Mucosa of gallbladder (tissue), 1 donor: ENCODE measurements at places on chromosomes 2 and 18.

DNA sequence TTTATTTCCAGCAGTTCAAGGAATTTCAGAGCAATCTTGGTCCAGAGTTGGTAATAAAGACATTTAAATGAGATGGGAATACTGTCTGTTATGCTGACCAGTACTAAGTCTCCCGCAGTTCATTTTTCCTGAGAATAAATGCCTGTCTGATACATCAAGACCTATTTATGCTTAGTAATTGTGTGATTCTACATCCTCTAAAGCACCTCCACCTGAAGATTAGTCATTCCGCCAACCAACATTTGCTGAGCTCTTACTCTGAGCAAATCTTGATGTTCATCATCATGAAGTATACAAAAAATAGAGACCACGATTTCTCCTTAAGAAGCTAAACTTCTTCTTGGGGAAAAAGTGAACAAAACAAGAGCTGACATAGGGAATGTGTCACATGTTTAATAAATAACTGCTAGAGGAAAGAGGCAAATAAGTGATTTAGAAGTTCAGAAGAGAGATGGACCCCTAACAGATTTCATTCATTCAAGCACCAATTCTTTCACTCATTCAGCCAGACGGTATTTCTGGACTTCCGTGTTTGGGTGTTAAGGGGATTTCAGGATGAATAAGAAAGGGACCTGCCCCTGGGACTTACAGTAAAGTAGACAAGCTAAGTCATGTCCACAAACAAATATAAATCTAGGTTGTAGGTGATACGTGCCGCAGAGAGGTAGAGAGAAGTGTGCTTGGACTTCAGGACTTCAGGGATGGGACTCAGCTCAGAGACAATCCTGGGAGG is 34.2 kb upstream of the PPP4R1 start:
- no peak for DNase-seq

DNA sequence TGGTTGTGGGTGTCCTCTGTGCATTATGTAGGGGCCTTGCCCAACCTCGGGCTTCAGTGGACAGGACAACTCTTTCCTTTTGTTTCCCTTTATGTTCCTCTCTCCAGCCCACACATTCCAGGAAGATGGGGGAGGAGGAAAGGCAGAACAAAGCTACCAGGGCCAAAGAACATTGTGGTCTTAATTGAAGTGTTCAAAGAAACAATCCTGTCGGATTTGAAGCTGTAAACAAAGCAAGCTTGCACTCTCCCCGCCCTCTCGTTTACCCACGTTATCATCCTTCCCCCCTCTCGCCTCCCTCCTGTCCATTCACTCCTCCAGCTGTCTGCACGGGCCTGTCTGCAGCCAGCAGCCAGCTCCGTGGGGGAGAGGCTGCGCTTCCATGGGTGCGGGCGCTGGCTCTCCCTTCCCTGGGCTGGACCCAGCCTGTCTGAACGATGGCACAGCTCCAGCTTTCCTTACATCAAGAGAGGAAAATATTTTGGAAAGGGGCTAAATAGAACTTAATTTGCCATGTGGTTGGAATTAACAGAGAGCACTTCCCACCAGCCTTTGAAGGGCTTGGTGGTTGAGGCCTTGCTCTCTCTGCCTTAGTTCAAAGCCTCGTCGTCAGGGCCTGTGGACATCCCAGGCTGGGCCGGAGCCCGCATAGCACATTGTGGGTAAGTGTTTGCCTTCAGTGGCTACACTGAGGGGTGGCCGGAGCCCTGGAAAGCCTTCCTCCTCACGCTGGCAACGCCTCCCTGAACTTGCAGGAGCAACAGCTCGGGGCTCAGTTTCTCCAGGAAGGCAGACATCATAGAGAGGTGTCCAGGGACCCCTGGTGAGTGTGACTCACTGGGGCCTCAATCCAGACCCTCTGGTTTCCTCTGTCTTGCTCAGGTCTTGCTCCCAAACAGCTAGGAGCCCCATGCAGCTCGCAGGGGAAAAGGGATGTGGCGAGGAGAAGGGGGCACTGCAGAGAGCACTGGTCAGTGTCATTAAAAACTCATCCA is 60.6 kb upstream of the HS6ST1 start:
- DNase-seq = peak; percentile 48

- no peak for DNase-seq
These were observed 5.4 kb upstream of the HK2 start for GRCh38 chr2:74828543-74828942.

DNA sequence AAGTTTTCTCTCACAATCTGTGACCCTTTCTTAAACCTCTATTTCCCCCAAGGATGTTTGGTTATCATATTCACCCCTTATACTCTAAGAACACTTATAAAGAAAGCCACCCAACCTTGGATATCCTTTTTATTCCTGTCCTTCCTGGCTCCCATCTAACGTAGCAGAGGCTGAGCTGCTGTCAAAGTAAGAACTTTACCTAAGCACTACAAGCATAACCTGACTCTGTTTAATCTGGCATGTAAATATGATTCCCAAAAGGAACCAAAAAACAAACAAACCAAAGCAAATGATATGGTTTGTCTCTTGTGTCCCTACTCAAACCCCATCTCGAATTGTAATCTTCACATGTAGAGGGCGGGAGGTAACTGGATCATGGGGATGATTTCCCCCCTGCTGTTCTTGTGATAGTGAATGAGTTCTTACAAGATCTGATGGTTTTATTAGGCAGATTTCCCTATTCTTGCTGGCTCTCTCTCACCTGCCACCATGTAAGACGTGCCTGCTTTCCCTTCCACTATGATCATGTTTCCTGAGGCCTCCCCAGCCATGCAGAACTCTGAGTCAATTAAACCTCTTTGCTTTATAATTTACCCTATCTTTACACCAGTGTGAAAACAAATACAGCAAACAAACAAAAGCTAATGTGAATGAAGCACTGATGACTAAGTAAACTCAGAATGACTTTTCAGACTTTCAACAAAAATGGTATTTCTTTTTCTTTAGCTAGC is 72.7 kb upstream of the SPOPL start:
- no peak for DNase-seq

- DNase-seq = peak; percentile 56
These were observed 63.0 kb upstream of the TWIST2 start for GRCh38 chr2:238784671-238785527.

DNA sequence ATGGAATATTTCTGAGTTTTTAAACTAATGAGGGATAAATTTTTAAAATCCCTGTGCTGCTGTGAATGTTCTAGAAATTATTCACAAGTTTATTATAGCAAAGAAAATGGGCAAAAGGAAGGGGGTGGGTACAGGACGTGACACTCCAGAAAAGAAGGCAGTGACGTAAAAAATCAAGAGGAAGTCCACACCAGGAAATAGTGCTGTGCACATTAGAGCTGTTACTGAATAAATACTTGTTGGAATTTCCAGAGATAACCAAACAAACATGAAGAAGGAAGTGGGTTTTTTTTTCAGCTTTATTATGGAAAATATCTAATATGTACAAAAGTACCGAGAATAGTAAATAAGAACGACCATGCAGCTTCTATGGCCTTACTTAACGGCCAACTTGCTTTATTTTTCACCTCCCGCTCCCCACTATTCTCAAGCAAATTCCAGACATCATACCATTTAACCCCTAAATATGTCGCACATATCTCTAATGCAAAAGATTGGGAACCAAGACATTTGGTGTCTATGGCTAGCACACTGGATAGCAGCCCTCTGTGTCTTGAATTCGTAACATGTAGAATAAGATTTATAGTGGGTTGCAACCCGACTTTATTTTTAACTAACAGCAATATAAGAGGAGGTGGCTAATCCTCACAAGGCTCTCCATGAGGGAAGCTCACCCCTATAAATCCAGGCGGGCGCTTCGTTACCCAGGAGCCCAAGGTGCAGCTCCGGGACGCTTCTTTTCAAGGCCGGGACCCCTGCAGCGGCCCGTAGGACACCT is 580 bp upstream of the NDUFV2 start:
- peak; percentile 27 for DNase-seq

DNA sequence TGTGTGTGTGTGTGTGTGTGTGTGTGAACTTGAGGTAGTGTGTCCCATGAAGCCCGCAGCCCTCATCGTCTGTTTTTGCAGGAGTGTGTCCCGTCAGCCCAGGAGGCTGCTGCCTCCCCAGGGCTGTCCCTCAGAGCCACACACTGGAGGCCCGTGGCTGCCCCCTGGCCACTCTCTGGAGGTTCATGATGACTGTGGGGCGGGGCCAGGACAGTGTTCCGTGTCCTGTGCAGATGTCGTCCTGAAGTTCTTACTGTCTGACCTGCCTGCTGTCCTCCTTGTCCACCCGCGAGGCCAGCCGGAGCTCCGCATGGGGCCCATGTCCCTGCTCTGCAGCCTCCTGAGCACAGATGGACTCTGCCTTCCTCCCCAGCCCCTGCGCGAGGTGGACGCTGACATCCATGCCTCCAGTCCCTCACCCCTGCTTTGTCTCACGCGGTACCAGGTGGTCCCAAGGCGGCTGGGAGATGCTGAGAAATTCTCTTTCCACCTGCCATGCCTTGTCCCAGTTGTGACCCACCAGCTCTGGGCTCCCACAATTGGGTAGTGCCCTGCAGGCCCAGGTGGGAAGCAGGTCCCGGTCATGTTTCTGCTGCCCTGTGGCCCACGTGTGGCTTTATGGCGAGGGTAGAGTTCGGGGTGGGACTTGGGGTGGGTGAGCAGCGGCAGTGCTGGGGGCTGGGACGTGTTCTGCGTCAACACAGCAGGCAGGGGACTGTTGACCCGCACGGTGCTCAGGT is 92.8 kb downstream of the NFATC1 start:
- DNase-seq = no peak

- DNase-seq = no peak
These were observed 15.1 kb upstream of the DARS1 start for GRCh38 chr2:136000502-136000901.

- DNase-seq = peak; percentile 20
These were observed 42.8 kb upstream of the GALR1 start for GRCh38 chr18:77206676-77207374.

GRCh38 chr2:147051814-147052213 is 793.0 kb upstream of the ACVR2A start:
- DNase-seq = no peak

- DNase-seq = no peak
These were observed 178.2 kb upstream of the EPHA4 start for GRCh38 chr2:221750316-221750715.

DNA sequence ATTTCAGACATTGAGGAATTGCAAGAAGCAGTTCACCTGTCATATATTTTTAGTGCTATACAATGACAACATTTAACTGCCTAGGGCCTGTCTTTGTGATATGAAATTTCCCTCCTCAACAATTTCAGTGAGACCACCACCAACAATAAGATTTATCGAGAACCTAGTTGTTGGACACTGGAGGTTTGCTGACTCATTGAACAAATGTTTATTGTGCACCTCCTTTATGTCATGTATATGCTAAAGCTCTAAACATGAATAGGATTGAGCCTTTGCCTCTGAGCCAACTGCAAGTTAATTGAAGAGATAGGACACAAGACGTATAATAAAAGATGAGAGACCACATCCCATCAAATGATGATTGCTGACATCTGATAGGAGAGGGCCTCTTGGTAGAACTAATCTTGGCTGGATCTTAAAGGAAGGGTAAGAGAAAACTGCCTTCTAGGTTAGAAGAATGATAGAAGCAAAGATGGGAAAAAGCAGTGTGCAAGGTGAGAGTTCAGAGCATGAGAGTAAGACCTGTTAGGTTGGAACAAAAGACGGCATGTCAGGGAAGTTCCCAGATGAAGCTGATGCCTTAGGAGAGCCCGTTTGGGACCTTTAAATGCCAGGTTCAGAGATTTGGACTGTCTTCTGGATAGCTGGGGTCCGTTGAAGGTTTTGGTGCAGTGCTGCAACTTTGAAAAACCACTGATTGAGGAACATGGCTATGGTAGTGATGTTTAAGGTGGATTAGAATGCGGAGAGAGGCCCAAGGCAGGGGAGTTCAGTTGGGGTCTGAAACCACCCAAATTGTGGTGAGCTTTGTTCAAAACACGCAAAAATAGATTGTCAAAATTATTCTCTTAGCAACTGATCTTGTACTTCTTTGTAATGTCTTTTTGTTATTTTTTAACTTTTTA is 133.0 kb upstream of the EML6 start:
- no peak for DNase-seq
